ENCODE measurements at places on chromosomes 3 and 15. TPM values are rescaled to one million over a fixed set of nuclear protein-coding genes. Genes with fewer than 3 reads are reported as not detected.

DNA sequence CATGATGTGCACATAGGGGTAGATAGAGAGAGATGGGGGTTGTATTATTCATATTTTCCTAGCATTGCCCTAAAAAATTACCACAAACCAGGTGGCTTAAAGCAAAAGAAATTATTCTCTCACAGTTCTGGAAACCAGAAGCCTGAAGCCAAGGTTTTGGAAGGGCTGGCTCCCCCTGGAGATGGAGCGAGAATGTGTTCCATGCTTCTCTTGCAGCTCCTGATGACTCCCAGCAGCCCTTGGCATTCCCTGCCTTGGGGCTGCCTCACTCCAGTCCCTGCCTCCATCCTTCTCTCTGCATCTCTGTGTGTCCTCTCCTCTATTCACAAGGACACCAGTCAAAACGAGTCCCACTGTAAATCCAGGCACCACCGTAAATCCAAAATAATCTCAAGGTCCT is 91.5 kb upstream of the FAM174B start:
- no peak for DNase-seq

DNA sequence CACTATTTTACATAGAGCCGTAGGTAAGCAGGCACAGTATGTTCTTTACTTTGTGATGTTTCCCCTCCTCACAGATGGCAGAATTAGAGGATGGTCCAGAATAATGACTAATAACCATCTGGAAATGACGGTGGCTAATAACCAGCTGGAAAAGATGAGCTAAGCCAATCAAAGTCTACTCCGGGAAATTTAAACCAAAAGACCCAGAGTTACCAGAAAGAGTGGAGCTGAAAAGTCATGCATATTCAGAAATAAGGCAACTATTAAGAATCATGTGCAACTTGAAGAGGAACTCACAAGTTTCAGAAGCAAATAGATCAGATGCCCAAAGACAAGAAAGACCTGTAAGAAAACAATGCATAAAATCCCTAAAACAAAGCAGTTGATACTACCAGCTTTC is 33.6 kb downstream of the DMXL2 start:
- DNase-seq = no peak

- no peak for DNase-seq
Measured at GRCh38 chr3:122088531-122088930, 33.4 kb downstream of the CD86 start.

DNA sequence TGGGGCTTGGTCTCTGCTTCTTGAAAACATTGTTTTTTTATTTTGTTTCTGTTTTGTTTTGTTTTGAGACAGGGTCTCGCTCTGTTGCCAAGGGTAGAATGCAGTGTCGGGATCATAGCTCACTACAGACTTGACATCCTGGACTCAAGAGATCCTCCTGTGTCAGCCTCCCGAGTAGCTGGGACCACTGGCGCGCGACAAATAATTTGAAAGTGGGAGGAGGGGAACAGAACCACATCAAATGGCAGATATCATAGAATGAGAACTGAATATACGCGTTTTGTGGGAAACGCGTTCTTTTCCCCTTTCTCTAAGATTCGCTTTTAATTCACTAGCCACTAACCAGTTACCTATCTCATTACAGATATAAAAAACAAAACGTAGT is 641 bp upstream of the VPS13C start:
- DNase-seq = no peak

SPTBN5 gene
- polyA plus RNA-seq = 1.9 TPM

ECT2 gene
- polyA plus RNA-seq = 33.7 TPM

CCNB2 gene
- polyA plus RNA-seq = 44.0 TPM

DNA sequence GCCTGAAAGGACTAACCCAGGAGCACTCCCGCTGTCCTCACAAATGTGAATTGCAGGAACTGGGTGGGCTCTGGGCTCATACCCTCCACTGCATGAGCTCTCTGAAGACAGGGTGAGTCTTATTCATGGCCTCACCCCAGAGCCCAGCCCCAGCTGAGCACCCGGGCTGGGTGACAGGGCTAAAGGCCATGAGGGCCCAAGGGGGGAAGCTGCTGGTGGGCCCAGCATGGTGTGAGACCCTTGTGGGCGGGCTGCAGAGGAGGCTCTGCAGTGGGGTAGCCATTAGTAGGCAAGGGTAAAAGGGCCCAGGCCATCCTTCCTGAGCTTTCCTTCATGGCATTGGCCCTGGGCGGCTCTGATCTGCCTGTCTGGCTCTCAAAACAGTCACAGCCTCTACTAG is 30.3 kb downstream of the SRPRB start:
- no peak for DNase-seq

GRCh38 chr3:180973543-180973942 is 16.0 kb downstream of the DNAJC19 start:
- DNase-seq = no peak

Measured in right renal cortex interstitium (tissue), 3 donors.